ENCODE measurements at places on chromosomes 7 and 10.

- no peak for DNase-seq
Observed at GRCh38 chr10:123884907-123885381, 6.7 kb downstream of the CPXM2 start.

- DNase-seq: no peak
Observed at GRCh38 chr10:123381224-123381623, 227.0 kb downstream of the BUB3 start.

GRCh38 chr10:4766454-4766853, 59.6 kb upstream of the AKR1E2 start:
- no peak for DNase-seq

GRCh38 chr10:31745612-31746376, 182.8 kb downstream of the ARHGAP12 start:
- no peak for DNase-seq

GRCh38 chr7:41818765-41819398, 116.0 kb upstream of the INHBA start:
- DNase-seq: no peak

- no peak for DNase-seq
Observed at GRCh38 chr10:109783286-109783685, 140.0 kb downstream of the XPNPEP1 start.
